NCI-H2029 (cell line): ENCODE measurements at places on chromosomes 6 and 20.

- DNase-seq, result no peak
Observed at GRCh38 chr6:76862936-76863335, 600.4 kb downstream of the HTR1B start.

DNA sequence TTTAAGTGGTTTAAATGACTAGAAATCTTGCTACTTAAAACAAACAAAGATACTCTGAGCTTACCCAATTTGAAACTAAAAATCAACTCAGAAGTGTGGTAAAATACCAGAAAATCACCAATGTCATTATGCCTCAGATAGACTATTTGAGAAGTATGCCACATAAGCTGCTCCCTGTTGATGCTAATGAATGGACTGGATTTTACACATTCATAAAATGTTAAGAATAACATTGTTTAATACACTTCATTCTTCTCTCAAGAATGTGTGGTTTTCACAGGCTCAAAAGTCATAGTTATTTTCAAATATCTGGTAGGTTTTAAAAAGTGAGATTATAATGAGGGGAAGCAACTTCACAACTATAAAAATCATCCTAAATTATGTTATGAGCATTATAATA, 170.6 kb downstream of the TASP1 start:
- DNase-seq, result no peak

DNA sequence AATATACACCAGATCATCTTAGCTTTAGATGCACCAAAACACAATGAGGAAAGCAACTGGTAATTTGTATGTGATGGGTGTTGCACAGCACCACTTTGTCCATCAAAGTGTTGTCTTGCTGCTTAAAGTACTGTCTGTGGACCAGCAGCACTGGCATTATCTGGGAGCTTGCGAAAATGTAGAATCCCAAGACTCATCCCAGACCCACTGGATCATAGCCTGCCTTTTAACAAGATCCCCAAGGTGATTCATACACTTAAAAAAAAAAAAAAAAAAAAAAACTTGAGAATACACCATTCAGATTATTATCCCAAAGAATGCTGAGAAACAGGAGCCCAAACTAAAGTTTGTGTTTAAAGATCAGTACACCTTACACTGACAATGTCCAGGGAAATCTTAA, 123.4 kb downstream of the TASP1 start:
- DNase-seq, result no peak

DNA sequence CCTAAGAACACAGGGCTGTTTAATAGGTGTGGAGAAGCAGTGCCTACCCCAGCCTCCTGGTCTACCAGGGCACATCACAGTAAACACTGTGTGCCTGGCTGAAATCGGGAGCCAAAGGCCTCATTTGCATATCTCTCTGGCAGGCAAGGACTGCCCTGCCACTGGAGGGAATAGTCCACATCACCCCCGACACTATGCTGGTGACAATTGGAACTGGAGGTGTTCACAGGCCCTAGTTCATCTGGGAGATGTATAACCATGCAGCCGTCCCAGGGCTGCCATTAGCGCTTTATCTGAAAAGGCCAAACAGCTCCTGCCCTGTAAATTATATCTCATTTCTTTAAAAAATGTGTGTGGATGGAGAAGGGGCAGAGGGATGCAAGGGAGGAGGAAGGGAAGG, 150.3 kb downstream of the LINC00237 start:
- DNase-seq, result no peak

DNA sequence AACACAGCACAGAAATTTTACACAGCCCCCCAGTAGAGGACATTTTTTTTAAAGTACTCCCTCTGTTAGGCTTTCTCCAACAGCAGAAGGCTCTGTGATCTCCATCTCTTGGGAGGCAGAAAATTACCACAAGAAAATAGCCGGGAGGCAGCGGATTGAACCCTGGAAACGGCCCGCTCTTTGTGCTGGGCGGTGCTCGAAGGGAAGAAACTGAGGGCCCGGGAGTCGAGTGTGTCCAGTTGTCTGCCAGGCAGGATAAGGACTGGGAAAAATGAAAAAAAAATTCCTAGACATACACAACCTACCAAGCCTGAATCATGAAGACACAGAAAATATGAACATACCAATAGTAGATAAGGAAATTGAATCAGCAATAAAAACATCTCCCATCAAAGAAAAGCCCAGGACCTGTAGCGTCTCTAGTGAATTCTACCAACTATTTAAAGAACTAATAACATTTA, 31.5 kb downstream of the POM121L2 start:
- no peak for DNase-seq

GRCh38 chr6:33771146-33772081, 17.5 kb downstream of the LEMD2 start:
- peak; percentile 69 for DNase-seq

DNA sequence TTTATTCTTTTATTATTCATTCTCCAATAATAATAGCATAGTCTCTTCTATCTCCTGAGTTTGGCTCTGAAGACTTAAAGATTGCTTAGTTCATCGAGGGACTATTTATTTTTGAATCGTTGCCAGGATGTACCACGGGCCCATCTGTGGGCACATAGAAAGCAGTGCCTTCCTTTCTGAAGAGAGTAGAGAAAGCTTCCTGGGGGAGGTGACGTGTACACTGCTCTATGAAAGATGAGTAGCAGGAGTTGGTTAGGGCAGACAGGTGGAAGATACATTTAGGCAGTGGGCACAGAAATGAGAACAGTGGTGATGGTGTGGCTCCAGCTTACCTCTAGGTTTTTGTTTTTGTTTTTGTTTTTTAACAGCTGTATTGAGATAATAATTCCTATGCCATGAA, 98.4 kb downstream of the CDKAL1 start:
- DNase-seq, result peak; percentile 59

- no peak for DNase-seq
Observed at GRCh38 chr6:13273202-13273930, 55.0 kb downstream of the TBC1D7 start.

- DNase-seq, result no peak
Observed at GRCh38 chr6:102300350-102300749, 906.8 kb downstream of the GRIK2 start.

DNA sequence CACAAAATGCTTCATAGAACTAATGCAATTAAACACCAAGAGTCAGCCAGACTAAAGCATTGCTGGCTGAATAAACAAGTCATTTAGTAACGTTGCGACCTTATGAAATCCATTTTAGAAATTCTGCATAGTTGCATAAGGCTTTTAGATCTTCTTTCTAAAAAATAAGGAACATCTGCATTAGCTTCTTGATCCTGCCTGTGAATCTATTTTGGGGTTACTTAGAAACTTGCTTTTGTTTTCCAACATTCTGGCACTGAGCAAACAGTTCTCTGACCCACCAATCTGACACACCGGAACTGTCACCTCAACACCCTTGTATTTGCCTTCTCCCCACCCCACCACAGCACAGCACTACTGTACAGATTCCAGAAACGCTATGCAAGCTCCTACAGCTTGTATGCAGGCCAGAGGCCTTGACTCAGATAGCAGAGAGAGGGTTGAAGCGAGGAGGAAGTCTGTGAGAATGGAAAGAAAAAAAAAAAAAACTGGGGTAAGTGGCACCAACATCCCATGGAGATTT, 55.0 kb downstream of the KIF13A start:
- DNase-seq, result no peak
